ENCODE measurements at places on chromosomes 2 and 18.

- no peak for DNase-seq
These were observed 165.7 kb downstream of the TMX3 start for GRCh38 chr18:68548904-68549870.

- DNase-seq, result no peak
These were observed 71.8 kb upstream of the ATL2 start for GRCh38 chr2:38448692-38449410.

DNA sequence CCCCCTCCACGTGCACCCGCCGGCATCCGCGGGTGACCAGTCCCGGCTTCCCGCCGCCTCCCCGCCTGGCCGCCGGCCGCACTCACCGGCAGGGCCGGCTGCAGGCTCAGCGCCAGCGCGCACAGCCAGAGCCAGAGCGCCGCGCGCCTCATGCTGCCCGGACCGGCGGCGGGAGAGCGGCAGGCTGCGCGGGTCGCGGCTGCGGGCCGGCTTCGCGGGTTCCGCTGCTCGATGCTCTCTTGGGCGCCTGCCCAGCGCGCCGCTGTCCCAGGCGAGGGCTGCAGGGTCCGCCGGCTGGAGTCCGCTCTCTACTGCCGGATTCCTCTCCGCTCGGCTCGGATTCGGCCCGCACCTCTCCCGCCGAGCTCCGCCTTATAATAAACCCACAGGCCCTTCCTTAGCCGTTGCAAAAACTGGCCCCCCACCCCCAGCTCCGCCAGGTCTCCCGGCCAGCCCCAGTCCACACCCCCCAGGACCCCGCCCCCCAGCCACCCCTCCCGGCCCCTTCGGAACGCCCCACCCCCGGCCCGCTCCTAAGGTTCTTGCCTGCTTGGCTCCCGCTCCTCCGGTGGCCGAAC, at the start of gene SDC1:
TSS of gene SDC1 (minus strand) at position 415 of the 578 bp plus-strand sequence. CDS start at position 152, 263 bp downstream.
- peak; percentile 47 for DNase-seq

GRCh38 chr2:16386031-16386430, 279.6 kb downstream of the CYRIA start:
- DNase-seq, result no peak

- no peak for DNase-seq
These were observed 48.5 kb downstream of the CCDC138 start for GRCh38 chr2:108835040-108835439.

DNA sequence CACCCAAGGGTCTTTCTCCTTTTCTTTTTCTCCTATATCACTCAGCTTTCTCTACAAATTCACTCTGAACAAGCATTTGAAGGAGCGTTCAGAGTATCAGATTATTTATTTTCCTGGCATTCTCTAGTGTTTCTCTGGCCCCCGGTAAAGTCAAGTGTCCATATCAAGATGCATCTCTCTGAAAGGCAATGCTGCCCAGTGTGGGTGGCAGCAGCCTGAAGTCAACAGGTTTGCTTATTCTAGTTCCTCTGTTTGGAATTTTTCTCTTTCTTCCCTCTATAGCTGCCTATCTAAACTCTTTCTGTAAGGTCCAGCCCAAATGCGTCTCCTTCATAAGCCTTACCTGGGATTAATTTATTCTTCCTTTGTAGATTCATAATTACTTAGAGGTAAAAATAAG, 526.2 kb upstream of the TNP1 start:
- no peak for DNase-seq

- no peak for DNase-seq
These were observed 203.4 kb upstream of the ID2 start for GRCh38 chr2:8478471-8478793.

- no peak for DNase-seq
These were observed 88.6 kb upstream of the B3GNT7 start for GRCh38 chr2:231306791-231307393.

- DNase-seq, result no peak
These were observed 270.3 kb downstream of the ATAD2B start for GRCh38 chr2:23656597-23656973.

DNA sequence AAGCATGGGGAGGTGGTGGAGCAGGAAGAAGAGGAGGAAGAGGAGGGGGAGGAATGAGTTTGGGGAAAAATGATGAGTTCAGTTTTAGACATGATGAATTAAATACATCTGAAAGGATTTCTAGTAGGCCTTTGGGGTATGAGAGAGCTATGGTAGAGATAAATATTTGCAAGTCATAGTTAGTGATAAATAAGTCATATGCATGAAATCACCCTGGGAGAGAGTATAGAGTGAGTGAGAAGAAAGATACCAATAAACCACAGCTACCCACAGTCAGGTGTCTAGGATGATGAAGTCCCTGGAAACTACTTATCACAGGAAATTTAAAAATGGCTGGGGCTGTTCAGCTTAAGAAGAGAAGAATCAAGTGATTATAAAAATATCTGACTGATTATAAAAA, 240.5 kb downstream of the RDH14 start:
- no peak for DNase-seq

DNA sequence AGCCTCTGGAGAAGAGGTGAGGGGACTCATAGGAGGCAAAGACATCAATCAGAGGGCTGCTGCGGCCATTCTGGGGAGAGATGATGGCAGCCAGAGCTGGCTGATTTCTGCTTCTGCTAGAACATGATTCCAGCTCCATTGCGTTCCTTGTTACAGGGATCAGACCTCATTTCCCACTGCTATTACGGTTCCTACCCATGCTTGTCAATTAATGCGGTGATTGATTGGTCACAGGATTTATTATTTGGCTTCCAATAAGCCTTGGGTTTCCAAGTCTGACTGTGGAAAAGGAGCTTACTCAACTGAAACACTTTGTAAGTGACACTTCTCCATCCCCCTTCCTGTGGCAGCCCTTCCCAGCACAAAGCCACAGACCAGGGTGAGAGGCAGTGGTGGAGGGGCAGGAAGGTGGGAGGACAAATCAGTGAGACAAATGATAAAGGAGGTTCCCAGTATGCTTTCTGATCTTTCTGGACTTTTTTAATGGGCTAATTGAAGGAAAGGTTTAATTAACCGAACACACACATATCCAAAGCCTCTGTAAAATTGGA, 26.8 kb upstream of the CTLA4 start:
- no peak for DNase-seq

- DNase-seq, result no peak
These were observed 62.0 kb downstream of the INSIG2 start for GRCh38 chr2:118150294-118150693.

DNA sequence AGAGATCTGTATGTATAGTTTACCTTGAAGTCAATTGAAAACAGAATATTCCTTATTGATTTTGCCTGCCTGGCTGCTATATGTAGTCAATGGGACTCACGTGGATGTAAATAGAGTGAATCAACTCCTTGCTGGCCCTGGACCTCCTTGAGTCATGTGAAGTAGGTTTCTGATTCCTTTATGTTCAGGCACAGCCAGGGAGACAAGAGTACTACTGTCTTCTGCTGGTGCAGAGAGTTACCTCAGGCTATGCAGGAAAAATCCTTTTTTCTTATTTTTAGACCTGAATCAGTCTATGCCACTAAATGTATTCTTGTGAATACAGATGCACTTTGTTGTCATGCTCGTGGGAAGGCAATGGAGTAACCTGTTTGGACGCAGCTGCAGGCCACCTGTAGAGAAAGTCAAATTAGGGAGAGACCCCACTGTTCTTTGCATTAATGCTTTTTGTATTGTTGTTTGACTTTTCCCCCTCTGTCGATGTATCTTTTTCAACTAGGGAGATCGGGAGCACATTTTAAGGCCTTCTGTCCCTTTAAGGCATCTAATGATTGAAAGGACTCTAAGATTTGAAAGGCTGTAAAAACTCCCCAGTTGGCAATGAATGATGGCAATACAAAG, 473.9 kb downstream of the ARHGAP15 start:
- no peak for DNase-seq

Data from endothelial cell of umbilical vein (primary cell).